ENCODE measurements at places on chromosomes 7 and 10.

DNA sequence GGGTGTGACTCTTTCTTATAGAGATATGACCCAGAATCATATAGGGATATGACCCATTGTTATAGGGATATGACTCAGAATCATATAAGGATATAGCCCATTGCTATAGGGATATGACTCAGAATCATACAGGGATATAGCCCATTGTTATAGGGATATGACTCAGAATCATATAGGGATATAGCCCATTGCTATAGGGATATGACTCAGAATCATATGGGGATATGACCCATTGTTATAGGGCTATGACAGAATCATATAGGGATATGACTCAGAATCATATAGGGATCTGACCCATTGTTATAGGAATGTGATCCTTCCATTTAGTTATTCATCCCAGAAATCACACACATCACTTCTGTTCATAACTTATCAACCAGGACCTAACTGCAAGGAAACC is 312.2 kb upstream of the ADARB2 start:
- DNase-seq = no peak

DNA sequence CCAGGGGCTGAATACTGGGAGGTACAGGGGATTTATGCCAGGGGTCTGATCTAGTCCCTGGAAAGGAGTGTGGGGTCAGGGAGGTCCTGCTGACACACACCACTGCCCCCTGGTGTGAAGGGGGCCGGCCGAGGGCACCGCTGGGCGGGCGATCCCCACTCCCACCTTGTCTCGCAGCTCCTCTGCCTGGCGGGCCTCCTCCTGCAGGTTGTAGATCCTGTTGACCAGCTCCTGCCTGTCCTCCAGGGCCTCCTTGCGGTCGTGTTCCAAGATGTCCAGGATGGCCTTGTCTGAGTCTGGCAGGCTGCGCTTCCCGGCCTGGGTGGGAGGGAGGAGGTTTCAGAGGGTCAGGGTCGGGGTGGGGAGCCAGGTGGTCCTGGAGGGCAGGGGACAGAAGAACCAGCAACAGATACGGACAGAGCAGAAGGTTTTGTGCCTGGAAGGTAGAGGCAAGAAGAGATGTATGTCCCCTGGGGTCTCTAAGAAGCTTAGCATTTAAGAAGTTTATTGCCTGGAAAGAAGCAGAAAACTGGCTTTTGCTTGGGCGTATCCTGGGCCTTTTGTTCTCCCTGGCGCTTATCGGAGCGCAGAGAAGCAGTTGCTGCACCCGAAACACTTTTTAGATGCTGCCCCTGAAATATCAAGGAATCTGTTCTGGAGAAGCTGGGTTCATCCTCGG is 94.5 kb upstream of the GNA12 start:
- peak; percentile 36 for DNase-seq

- no peak for DNase-seq
Measured at GRCh38 chr7:2893411-2893861, 49.3 kb upstream of the GNA12 start.

GRCh38 chr10:48634198-48634983 is 29.5 kb upstream of the ARHGAP22 start:
- no peak for DNase-seq

DNA sequence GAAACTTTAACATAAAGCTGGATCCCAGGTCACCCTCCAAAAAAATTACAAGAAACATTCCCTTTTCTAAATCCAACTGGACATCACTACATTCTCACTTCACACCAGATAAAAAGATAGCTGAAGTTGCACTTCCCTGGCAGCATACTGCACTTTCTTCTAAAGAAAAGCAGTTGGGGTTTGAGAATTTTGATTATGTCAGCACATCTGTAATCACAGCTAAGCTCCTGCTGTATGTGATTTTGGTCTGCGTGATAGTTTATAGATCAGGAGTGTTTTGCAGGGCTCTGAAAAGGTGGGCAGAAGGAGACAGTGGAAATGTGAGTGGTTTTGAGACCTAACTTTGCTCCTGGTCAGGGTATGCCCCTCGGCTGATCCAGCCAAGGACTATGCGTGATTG is 199.1 kb upstream of the AKR1E2 start:
- no peak for DNase-seq

DNA sequence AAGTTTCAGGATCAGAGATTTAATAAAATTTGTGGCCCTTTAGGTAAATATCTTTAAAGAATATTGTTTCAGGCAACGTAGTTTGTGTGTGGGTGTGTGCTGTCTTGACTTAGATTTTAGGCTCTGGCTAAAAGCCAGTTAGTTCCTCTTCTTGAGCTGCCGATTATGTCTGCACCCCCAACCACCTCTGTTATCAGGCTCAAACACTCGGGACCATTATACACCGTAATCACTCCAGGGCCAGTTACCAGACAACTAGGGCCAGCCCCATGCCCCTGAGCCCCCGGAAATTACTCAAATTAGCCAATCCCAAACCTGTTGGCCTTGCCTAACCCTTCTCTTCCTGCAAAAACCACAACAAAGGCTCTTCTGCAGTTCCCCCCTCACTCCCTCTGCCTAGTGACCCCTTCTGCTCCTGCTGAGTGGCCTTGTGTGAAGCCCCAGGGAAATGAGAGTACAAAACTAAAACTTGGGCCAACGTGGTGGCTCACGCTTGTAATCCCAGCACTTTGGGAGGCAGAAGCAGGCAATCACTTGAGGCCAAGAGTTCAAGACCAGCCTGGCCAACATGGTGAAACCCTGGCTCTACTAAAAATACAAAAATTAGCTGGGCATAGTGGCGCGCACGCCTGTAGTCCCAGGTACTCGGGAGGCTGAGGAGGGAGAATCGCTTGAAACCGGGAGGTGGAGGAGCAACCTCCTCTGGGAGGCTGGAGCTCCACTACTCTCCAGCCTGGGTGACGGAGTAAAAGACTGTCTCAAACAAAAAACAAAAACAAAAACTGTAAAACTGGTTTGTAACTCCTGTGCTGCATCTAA is 9.2 kb upstream of the HNRNPF start:
- DNase-seq = no peak

DNA sequence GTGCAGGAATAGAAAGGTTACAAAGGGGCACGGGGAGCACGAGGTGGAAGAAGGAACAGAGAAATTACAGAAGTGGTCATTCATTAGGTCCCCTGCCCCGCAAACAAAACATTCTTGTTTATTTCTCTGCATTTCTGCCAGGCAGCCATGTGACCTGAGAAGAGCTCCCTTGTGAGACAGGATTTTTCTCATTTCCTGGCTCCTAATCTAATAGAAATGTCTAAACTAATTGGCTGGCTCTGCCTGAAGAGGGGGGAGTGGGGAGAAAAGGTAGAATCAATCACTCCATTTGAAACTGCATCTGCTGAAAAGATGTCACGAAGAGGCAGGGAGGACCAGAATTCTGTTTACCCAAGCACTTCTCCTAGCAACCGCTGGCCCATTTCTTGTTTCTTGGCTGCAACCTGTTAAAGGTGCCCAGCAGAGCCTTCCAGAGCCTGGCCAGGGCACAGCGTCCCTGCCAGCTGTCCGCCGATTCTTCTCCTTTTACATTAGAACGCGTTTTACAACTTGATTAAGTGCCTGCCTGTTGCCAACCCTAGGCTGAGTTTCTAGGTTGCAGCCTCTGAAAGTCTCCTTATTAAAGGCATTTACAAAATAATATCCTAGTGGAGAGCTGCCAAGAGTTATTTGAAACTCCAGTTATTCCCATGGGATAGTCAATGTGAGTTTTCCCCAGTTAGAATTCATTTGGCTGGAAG is 1227.6 kb downstream of the TYW1 start:
- DNase-seq = no peak

- DNase-seq = no peak
Measured at GRCh38 chr7:56110611-56111010, 4.3 kb upstream of the CHCHD2 start.

GRCh38 chr10:89458784-89459183 is 44.4 kb downstream of the IFIT5 start:
- DNase-seq = no peak

DNA sequence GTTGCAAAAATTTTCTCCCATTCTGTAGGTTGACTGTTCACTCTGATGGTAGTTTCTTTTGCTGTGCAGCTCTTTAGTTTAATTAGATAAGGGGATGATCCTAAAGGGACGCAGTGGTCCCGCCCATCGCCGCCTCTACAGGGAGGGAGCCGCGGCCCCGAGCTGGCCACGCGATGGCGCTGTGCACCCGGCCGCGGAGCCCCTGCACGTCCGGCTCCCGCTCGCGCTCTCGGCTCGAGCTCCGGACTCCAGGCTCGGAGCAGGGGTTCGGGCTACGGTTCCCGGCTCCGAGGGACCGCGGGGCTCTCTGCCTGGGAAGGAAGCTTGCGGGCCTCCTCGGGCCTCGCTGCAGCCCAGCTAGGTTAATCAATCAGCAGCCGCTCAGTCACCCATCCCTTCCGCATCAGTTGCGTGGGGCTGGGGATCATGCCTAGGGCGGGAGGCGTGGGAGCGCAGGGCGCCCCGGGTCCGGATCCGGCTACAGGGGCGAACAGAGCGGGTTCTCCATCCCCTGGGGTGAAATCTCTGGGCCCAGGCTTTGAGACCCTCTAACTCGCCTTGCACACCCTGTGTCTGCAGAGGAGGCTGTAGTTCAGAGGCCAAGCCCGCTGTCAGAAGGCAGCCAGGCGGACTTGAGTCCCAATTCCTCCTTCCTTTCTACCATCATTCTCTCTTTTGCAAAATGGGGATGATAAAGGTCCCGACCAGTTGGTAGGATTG is 97.9 kb downstream of the WDR11 start:
- peak; percentile 87 for DNase-seq

GRCh38 chr7:22569586-22570321 is 69.8 kb upstream of the STEAP1B start:
- DNase-seq = no peak
